ENCODE measurements at places on chromosomes 11 and 22. TPM values are rescaled to one million over a fixed set of nuclear protein-coding genes. Genes with fewer than 3 reads are reported as not detected.

- DNase-seq, result no peak
Observed at GRCh38 chr11:121236115-121237001, 56.2 kb upstream of the SC5D start.

Gene AASDHPPT
- 87.3 TPM for polyA plus RNA-seq

Gene ALDH3B2
- 3.0 TPM for polyA plus RNA-seq

DNA sequence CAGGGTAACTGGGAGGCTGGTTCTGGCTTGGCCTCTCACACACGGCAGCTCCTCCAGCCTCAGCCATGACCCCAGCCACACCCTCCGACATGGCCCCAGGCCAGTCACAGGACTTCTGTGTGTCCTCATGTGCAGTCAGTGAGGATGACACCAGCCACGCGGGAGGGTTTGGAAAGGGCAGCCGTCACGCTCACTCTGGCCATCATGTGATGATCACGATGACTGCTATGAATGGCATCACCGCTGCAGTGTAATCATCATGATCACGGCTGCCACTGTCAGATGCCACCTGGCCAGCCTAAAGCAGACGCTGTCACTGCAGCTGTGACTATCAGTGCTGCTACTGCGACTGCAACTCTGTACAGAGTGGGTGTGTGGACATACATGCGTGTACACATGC, 640.9 kb downstream of the BRD1 start:
- no peak for DNase-seq

- DNase-seq, result no peak
Observed at GRCh38 chr11:111840143-111840542, 31.2 kb downstream of the ALG9 start.

- no peak for DNase-seq
Observed at GRCh38 chr11:446891-447290, 3.2 kb upstream of the PTDSS2 start.

GRCh38 chr11:133181667-133182066, 350.6 kb downstream of the OPCML start:
- no peak for DNase-seq

Gene LRRC4C
- polyA plus RNA-seq, result 13.0 TPM

Gene KRTAP5-7
- 0.32 TPM for polyA plus RNA-seq

DNA sequence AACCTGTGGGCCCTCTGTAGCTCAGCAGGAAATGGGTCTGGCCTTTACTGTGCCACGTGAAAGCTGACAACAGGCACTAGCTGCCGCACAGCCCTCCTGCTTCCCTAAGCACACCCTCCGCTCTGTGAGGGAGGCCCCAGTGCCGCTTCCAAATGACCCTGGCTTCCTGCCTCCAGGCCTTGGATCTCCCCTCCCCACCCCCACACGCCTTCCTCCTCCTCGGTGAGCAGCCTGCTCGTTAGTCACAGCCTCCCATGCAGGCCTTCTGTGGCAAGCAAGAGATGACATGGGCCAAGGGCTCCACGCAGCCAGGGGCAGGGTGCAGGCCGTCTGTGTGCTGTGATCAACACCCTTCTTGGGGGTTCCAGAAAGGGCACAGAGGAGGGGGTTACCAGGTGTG, 15.3 kb upstream of the RASL10A start:
- DNase-seq, result no peak

DNA sequence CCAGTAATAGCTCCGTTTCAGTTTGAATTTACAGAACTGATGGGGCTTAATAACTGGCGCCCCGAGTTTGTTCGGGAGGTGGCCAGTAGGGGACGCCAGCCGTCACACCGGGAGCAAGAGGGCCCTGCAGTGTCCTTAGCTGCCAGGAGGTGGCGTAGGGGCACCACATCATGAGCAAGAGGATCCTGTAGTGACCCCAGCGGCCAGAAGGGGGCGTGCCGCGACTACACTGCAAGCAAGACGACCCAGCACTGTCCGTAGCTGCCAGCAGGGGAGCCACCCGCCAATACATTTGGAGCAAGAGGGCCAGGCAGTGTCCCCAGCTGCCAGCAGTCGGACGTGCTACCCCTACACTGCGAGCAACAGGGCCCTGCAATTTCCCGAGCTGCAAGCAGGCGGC, 663.7 kb upstream of the B3GAT1 start:
- DNase-seq, result no peak

- DNase-seq, result no peak
Observed at GRCh38 chr11:10453261-10453660, 1.8 kb upstream of the AMPD3 start.

Measured in renal cortex interstitium (tissue), 15 donors.